ENCODE measurements at places on chromosomes 2 and 18. TPM values are rescaled to one million over a fixed set of nuclear protein-coding genes. Genes with fewer than 3 reads are reported as not detected.

DNA sequence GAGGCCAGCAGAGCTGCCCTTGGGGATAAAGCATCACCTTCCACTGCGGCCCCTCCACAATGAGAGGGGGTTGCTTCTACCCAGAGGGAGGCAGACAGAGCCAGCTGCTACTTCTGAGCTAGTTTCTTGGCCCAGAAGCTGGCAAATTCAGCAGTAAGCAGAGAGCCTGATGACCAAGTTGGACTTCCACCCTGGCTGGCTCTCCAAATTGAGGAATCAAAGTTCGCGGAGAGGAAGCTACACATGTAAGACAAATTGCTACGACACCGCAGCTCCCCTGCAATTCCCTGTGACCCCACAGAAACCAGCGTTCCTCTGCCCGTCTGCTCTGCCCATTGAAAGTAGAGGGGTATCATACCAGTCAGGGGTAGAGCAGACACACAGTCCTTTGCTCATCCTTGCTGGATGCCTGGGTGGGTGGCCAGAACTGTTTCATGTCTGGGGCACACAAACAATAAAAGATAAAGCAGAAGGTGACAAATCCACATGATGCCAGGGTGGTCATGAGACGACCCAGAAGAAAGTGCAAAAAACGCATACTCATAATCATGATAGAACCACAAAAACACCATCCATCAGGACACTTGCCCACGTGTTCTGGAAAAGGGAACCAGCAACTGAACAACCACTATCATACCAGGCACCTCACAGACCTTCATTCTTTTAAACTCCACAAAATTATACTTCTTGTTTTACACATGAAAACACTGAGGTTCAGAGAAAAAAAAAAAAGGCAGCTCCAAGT is 5.4 kb downstream of the TFCP2L1 start:
- H3K27ac ChIP-seq = no peak overlapping the region
- peaks cover 13% of the 10 kb centered on the region for H3K27me3 ChIP-seq
- H3K36me3 ChIP-seq = no peaks in the 10 kb centered on the region
- H3K4me1 ChIP-seq = peaks cover 15% of the 10 kb centered on the region

GRCh38 chr2:241939541-241939940 is 70.0 kb downstream of the RTP5 start:
- no peak overlapping the region for H3K27ac ChIP-seq
- H3K27me3 ChIP-seq = no peaks in the 10 kb centered on the region
- no peak overlapping the region for H3K4me3 ChIP-seq
- H3K4me1 ChIP-seq = no peaks in the 10 kb centered on the region

DNA sequence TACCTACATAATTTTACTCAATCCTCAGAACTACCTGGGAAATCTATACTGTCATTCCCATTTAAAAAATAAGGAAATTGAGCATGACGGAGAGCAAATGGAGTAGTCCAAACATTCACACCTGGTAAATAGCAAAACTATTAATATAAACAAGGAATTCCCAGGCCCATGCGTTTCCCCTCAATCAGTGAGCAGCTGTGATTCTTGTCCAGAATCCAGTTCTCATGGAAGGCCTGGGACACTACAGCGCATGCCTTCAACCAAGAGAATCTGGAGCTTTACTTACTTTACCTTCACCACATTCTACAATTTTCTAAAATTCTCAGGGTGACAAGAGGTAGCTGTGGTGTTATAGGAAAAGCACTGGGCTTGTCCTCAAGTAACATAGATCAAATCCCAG is 259.0 kb downstream of the LRATD1 start:
- no peaks in the 10 kb centered on the region for H3K4me1 ChIP-seq
- H3K27me3 ChIP-seq = no peaks in the 10 kb centered on the region
- no peak overlapping the region for H3K4me3 ChIP-seq
- DNase-seq = no peak
- no peaks in the 10 kb centered on the region for H3K36me3 ChIP-seq

GRCh38 chr2:70964596-70965386 is 13.6 kb upstream of the ANKRD53 start:
- DNase-seq = peak; percentile 87
- H3K36me3 ChIP-seq = no peaks in the 10 kb centered on the region
- H3K4me3 ChIP-seq = peak overlapping the region; percentile 38
- H3K27me3 ChIP-seq = peaks cover 61% of the 10 kb centered on the region
- no peaks in the 10 kb centered on the region for H3K4me1 ChIP-seq

GRCh38 chr18:77110936-77111335 is 21.6 kb downstream of the MBP start:
- H3K4me3 ChIP-seq = no peak overlapping the region
- no peak for DNase-seq
- H3K27me3 ChIP-seq = no peaks in the 10 kb centered on the region

DNA sequence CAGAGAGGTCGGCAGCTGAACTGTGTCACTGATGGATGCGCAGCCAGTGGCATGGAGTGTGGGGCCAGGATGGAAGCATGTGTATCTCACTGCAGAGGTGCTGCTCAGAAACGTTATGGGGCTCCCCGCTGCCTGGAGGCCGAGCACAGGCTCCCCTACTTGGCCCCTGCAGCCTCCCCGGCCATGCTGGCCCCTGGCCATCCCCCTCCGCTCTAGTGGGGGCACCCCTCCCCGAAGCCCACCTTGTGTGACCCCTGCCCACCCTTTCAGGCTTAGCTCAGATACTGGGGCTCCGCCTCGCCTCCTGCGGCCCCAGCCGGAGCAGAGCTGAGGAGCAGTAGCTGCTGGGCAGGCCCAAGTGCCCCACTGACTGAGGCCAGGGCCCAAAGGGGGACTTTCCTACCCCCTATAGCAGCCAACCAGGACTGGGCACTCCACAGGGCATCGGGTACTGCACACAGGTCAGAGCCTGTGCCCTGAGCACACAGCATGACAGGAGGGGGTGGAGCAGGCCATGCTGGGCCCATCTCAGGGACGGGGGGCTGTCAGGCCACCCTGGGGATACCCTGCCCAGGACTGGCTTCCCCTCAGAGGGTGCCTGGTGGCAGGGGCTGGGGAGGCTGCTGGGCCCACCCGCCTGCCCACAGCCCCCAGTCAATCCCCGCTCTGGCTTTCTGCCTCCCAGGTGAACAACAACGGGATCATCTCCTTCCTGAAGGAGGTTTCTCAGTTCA is 31.3 kb downstream of the SNED1 start:
- no peak for DNase-seq
- no peaks in the 10 kb centered on the region for H3K36me3 ChIP-seq
- H3K27ac ChIP-seq = no peak overlapping the region

GRCh38 chr2:47007223-47007825 is 91.7 kb upstream of the MCFD2 start:
- no peak overlapping the region for H3K27ac ChIP-seq
- H3K27me3 ChIP-seq = no peaks in the 10 kb centered on the region
- H3K4me3 ChIP-seq = no peak overlapping the region
- no peak for DNase-seq
- H3K36me3 ChIP-seq = no peaks in the 10 kb centered on the region
- peaks cover 18% of the 10 kb centered on the region for H3K4me1 ChIP-seq

- H3K27ac ChIP-seq = peak overlapping the region; percentile 94
- H3K4me1 ChIP-seq = peaks cover 19% of the 10 kb centered on the region
- DNase-seq = peak; percentile 89
- H3K4me3 ChIP-seq = no peak overlapping the region
These were observed 143.8 kb downstream of the PIEZO2 start for GRCh38 chr18:11005528-11005927.

DNA sequence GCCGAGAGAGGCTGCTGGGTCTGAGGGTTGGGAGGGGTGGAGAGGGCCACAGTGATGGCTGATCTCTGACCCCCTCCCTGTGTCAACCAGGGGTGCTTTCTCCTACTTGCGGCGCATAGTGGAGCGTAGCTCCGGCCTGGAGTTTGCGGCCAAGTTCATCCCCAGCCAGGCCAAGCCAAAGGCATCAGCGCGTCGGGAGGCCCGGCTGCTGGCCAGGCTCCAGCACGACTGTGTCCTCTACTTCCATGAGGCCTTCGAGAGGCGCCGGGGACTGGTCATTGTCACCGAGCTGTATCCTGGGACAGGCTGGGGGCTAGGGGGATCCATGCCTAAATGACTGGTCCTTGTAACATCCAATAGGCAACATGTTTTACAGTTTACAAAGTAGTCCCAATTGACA is 20.9 kb upstream of the GMPPA start:
- no peaks in the 10 kb centered on the region for H3K36me3 ChIP-seq
- no peak overlapping the region for H3K4me3 ChIP-seq
- peaks cover 5% of the 10 kb centered on the region for H3K4me1 ChIP-seq
- H3K27me3 ChIP-seq = peaks cover 2% of the 10 kb centered on the region
- DNase-seq = no peak
- H3K27ac ChIP-seq = no peak overlapping the region

- H3K36me3 ChIP-seq = no peaks in the 10 kb centered on the region
- H3K27ac ChIP-seq = no peak overlapping the region
- no peaks in the 10 kb centered on the region for H3K27me3 ChIP-seq
- H3K4me3 ChIP-seq = no peak overlapping the region
These were observed 67.0 kb downstream of the PSMG2 start for GRCh38 chr18:12769644-12770440.

The PDE1A gene
- 4.7 TPM for total RNA-seq

The CRACDL gene
- 0.47 TPM for total RNA-seq

The MARCO gene
- total RNA-seq = not detected

The ANTXR1 gene
- 24.5 TPM for total RNA-seq

The PARD3B gene
- total RNA-seq = 21.1 TPM

The UGT1A8 gene
- total RNA-seq = 0.10 TPM
